OCI-M1 (cell line): ENCODE measurements at places on chromosomes 12 and 14.

GRCh38 chr12:17992002-17992656 lies 97.9 kb downstream of the RERGL start:
- DNase-seq = peak; percentile 78

DNA sequence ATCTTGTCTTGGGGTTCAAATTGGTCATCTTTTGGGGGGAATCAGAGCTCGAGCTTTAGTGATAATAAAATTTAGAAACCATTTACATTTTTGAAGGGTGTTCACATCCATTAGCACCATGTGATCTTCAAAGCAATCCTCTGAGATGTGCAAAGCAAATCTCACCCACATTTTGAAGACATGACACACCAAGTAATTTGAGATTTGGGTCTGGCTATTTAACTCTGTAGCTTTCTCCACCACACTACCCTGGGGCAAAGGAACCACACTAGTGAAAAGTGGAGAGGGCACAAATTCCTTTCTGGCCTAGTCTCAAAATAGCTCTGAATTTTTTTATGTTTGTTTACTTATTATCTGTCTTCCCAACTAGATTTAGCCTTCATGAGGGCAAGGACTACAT lies 46.6 kb upstream of the TMEM233 start:
- no peak for DNase-seq

DNA sequence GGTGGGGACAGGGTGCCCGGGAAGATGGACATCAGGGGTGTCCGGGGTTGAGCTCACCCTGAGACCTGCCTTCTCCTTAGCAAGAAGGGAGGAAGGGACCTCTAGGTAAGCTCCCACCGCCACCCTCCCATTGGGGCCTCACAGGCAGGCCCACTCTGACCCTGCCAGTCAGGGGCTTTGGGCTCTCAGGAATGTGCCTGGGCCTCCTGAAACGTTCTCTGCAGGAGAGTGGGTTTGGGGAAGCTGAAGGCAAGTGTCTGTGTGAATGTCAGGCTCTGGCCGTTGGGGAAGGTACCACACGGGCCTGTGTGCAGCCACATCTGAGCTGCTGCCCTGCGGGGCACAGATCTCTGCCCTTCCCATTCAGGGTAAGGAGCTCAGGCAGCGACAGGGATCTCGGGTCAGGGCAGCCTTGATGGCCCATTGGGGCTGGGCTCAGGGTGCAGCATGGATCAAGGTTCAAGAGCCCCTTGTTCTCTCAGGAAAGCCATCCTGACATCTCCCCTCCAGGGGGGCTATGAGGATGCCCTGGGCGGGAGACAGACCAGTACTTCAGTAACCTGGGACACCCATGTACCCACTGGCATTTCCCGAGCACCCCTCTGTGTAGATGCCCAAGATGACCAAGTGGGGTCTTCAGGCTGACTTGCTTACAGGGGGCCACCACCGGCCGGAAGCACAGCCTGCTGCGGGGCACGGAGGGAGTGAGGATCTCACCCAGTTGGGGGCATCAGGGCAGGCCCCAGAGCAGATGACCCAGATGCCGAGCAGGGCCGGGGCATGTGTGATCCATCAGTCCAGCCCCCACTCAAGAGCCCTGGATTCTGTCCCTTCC lies 29.7 kb downstream of the FAM222A start:
- no peak for DNase-seq

DNA sequence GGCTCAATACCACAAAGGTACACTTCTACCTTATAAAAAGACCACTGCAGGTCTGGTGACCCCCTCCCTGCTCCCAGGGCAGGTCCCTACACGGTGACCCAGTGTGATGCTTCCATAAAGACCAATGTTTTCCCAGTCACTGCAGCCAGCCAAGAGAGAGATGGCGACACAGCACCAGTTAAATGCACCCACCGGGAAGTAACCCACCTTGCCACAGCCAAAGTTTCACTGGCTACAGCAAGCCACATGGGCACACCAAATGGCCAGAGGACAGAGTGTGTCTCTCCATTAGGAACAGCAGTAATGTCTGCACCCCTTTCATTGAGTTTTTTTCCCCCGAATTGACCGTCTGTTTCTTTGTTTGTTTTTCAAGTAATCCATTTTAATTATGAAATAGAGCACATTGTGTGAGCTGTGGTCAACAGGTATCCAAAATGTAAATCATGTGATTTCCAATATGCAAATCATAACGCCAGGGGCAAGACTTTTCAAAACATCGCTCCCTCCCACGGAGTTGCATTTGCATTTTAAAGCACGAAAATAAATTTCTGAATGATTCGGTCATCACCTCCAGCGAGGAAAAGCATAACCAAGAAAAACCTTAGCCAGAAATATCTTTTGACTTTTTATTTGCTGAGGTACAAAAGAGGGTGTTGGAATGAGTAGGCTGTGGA lies 48.9 kb upstream of the EML1 start:
- DNase-seq = no peak

DNA sequence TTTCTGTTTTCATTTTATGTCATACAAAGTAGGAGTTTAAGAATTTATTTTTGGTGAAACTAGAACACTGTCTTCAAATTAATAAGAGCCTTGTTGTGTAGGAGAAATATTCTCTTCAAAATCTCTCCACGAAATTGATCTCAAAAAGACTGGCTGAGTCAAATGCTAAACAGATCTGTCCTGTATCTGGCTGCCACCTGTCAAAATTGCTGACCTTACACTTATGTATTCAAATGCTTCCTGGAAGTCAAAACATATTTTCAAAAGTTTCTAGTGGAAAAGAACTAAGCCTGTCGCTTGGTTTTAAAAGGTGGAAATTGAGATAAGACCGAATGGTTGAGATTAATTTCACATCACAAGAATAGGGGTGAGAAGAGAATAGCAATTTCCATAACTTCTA lies 121.4 kb downstream of the RGS6 start:
- DNase-seq = peak; percentile 24
